ENCODE measurements at places on chromosomes 5 and 9.

DNA sequence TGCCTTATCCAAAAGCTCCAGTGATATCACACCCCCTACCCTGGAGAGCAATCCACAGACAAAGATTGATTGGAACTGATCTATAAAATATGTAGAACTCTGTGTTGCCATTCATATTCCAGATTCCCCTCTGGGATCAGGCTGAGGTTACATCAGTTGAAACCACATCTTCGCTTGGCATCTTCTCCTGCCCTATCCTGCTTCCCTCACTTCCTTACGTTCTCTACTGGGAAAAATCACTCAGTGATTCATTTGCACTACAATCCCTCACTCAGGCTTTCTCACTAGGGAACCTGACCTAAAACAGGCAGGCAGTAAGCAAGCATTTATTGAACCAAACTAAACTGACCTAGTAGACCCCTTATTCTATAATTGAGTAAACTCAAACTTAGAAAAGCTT, 111.7 kb downstream of the ESM1 start:
- DNase-seq = no peak

GRCh38 chr9:121703014-121703734, 51.7 kb downstream of the DAB2IP start:
- DNase-seq = no peak

DNA sequence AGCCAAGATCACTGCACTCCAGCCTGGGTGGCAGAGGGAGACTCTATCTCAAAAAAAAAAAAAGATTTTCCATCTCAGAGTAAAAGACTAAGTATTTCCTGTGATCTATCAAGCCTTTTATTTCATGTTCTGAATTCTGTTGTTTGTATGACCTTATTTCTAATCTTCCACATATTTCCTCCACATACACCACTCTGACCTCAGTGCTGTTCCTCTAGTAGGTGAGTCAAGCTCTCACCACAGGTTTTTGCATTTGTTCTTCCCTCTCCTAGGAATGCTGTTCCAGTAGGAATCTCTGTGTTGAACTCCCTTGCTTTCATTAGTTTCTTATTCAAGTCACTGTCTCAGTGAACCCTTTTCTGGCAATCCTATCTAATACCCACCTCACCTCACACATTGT, 68.1 kb downstream of the INVS start:
- no peak for DNase-seq

- DNase-seq = no peak
Observed at GRCh38 chr5:71680510-71680909, 38.6 kb upstream of the CARTPT start.

DNA sequence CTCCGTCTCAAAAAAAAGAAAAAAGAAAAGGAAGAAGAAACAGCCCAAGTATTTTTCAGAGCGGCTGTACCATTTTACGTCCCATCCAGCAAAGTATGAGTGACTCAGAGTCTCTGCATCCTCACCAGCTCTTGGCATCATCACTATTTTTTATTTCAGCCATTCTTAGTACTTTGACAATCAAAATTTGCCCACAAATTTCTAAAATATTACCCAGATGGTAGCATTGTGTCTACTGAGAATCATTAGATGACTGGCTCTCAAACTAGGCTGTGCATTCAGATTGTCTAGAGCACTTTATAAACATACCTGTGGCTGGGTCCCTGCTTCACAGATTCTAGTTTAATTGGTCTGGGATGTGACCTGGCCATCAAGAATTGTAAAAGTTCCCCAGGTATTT, 21.6 kb upstream of the MELK start:
- DNase-seq = peak; percentile 35

- DNase-seq = no peak
Observed at GRCh38 chr5:171162165-171162564, 146.9 kb upstream of the TLX3 start.

DNA sequence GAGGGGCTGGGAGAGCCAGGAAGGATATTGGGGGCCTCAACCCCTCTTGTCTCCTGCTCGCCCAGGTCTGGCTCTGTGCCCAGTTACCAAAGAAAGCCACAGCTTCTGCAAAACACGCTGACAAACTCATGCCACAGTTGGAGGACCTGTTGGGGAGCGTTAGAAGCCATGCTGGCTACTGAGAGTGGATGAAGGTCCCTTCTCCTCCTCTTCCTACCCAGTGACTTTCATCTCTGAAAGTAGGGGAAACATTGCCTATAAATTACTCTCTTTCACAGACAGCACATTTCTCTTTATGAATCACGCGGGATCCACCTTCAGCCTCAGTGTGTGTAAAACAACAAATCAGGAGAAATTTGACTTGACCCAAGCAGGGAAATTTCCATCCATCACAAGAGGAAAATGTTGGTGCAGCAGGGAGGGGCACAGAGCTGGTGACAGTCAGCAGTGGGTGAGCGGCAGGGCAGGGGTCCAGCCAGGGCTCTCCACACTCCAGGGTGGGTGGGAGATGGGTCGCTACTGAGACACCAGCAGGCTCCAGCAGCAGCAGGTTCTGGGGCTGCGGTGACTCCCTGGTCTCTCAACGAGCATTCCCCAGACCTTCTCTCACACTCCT, 181.9 kb downstream of the FGF18 start:
- no peak for DNase-seq

- DNase-seq = no peak
Observed at GRCh38 chr5:114636271-114636670, 274.4 kb downstream of the KCNN2 start.

- no peak for DNase-seq
Observed at GRCh38 chr5:133757396-133757945, 145.1 kb upstream of the FSTL4 start.

- no peak for DNase-seq
Observed at GRCh38 chr5:78811866-78812265, 163.3 kb upstream of the LHFPL2 start.

DNA sequence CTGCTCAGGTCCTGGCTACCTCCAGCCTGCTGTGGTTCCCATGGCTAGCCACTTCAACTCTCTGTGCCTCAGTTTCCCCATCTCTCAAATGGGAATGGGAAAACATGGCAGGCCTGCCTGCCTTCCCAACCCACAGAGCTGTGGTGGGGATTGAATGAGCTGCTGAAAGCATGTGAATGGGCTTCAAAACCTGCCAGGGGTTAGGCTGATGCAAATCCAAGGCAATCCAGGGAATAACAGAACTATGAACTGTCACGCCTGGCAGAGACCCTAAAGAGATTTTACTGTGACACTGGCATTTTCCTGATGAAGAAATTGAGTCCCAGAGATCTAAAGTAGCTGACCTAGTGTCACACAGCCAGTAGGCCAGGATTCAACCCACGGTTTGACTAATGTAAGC, 29.9 kb upstream of the TCF7 start:
- no peak for DNase-seq

DNA sequence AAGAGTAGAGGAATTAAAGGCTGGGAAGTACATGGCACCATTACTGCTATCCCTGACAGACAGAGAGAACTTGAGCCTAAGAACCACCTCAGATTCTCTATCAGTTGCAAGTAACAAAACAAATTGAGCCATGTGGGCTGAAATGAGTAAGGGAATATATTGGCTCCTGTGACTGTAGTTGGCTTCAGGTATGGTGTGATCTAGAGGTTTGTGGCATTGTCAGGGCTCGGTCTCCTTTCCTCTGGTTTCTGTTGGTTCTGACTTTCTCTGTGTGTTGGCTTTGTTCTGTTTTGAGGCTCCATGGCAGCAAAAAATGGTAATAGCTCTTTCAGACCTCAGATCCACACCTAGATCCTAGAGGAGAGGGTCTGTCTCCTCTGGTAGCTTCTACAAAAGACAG, 5.7 kb downstream of the GALNT10 start:
- DNase-seq = no peak

- DNase-seq = no peak
Observed at GRCh38 chr5:148003226-148003625, 60.6 kb upstream of the SPINK5 start.

- DNase-seq = no peak
Observed at GRCh38 chr5:67659288-67659687, 462.7 kb upstream of the CD180 start.

- no peak for DNase-seq
Observed at GRCh38 chr9:96117398-96118080, 184.4 kb downstream of the HSD17B3 start.

- DNase-seq = no peak
Observed at GRCh38 chr9:100879884-100880283, 148.6 kb upstream of the PLPPR1 start.

GRCh38 chr5:122312591-122313406, 762 bp downstream of the SNCAIP start:
- DNase-seq = peak; percentile 55

- DNase-seq = no peak
Observed at GRCh38 chr9:137394866-137395665, 27.9 kb downstream of the EXD3 start.

DNA sequence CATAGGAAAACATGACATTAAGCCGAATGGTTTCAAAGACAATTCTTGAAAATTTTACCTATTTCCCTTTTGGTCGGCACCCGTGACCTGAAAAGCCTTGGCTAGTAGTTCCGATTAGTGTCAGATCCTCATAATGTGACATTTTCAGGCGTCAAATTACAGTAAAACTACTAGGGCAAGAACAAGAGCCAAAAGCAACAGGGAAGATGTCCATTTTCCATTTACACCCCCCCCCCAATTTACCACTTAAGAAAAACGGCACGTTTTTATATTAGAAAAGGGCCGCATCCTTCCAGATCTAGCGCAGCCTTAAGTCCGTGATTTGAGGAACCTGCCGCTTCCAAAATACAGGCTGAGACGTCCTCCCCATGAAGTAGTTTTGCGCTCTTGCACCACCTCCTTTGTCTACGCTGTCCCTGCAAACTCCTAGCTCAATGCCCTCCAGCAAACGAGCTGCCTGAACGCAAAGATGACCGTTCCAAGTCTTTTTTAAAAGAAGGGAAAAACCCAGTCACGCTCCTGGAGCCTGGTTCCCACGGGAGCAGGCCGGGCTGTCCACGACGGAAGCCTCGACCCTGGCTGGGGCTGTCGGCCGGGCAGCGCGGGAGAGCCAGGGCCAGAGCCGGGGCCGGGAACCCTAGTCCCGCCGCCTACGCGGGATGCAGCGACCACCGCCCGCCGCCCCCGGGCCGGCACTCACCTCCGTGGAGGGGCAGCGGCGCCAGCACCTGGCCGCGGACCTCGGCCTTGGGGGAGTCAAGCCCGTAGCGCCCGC, 616 bp downstream of the RNF130 start:
- DNase-seq = peak; percentile 60

DNA sequence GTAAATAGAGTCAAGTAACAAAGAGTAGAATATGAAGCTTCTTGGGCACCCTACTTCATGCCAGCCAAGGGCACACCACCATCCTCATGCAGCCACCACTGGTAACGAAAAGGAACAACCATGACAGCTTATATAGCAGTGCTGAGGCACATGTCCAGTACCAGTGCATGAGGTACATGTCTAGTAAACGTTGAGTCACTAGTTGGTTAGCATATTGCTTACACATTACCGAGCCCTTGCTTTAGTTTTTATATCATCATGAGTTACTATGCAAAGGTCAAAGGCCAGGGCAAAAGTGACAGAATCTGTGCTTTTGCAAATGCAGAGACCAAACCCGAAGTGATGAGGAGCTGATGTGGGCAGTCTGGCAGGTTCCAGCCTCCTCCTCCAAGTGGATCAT, 147.1 kb upstream of the MAP1B start:
- DNase-seq = no peak

GRCh38 chr9:130770093-130770492, 65.0 kb upstream of the ABL1 start:
- DNase-seq = no peak

GRCh38 chr5:137758715-137759306, 4.6 kb upstream of the HNRNPA0 start:
- no peak for DNase-seq

DNA sequence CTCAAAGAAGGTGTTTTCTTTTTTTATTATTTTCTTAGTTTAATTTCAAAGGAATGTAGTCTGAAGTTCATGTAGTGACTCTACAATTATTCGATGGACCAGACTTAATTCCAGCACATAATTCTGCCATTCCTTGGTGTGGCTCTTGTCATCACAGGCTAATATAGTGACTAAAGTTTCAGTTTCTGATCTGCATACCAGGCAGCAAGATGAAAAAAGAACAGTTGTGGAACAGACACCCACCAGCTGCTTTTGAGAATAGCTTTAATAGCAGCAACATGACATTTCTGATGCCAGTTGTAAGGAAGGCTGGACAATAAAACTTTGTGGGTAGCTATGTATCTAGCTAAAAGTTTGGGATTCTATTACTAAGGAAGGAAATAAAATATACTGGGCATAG, 676.3 kb upstream of the GRAMD2B start:
- no peak for DNase-seq

DNA sequence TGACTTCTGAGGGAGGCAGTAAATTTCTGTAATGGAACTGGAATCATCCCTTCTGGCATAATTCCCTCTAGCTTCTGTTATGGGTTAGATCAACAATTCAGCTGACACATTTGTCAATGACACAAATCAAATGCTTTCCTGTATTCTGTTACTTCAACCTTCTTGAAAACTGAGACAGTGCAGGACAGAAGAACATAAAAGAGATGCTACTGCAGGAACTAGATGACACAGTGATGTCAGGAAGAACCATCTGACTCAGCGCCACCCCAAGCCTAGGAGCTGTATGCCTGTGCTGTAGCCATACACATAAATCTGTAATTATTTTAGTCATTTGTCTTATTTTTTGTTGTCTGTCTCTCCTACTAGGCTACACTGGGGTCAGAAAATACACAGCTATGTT, 18.2 kb upstream of the CEP120 start:
- DNase-seq = no peak

DNA sequence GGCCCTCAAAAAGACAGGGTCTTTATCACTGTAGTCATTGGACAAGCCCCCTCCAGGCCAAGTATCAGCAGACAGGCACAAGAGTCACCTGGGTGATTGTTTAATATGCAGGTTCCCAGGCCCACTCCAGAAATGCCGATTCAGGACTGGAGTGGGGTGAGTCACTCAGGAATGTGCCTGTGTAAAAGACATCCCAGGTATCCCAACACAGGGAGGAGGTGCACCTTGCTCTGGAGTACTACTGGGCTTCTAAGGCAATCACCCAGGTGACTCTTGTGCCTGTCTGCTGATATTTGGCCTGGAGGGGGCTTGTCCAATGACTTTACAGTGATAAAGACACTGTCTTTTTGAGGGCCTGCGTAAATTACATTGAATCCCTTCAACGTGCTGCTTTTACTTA, 40.6 kb downstream of the ACTL7B start:
- no peak for DNase-seq

DNA sequence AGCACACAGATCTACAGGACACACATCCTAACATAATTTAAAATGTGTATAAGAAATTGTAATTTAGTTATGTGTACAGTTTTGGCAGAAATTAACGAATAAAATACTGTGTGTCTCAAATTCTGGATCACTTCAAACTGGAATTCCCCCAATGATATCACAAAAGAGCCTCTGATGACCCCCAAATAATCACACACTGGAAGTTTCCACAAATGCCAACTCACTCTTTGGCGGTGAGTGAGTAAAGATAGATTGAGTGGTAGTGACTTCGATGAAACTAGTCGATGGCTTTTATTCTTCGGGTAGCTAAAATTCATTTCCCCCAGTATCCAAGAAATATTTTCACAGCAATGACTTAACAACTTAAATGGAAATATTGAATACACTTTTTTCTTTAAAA, 2.2 kb downstream of the ZNF366 start:
- DNase-seq = no peak
